ENCODE measurements at places on chromosomes 11 and 22.

DNA sequence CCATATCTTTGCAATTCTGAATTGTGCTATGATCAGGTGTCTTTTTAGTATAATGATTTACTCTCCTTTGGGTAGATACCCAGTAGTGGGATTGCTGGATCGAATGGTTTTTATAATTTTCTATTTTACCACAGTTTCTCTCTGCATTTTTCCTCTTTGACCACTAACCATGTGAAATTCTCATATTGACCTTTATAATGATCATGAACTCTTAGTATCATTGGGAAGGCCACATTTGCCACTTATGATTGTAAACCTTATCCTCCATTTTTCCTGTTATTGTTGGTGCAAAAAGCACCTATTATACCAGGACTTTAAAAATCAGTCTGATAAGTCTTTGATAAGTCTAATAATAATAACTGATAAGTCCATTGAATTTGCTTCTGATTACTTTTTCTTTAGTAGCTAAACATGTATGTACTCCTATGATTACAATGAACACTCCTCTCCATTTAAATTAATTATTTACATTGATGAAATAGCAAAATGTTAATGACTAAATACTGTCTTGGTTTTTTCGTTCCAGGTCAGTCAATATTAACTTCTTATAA lies 9.6 kb downstream of the NEAT1 start:
- DNase-seq: peak; percentile 4

DNA sequence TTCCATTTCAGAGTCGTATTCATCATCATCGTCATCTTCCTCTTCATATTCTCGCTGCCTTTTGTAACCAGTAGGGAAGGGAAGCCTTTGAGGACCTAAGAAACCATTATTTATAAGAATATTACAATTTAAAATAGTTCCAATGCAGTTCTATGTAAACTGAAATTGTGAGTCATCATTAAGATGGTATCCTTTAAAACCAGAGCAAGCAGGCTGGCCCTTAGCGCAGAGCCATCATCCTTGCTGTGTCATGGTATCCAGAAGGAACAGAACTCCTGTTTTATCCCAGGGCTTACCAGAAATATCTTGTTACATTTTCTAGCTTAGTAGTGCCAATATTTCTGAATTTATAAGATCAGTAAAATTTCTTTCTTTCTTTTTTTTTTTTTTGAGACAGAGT lies 12.8 kb downstream of the MISFA start:
- DNase-seq: no peak

- no peak for DNase-seq
Observed at GRCh38 chr11:1541474-1542204, 30.4 kb downstream of the DUSP8 start.

- no peak for DNase-seq
Observed at GRCh38 chr11:102705626-102706025, at the start of gene MMP27. Gene MMP27 (minus strand): TSS chr11:102705769. CDS start chr11:102705714, 55 bp downstream.

- no peak for DNase-seq
Observed at GRCh38 chr11:113504071-113504470, 28.9 kb upstream of the DRD2 start.

DNA sequence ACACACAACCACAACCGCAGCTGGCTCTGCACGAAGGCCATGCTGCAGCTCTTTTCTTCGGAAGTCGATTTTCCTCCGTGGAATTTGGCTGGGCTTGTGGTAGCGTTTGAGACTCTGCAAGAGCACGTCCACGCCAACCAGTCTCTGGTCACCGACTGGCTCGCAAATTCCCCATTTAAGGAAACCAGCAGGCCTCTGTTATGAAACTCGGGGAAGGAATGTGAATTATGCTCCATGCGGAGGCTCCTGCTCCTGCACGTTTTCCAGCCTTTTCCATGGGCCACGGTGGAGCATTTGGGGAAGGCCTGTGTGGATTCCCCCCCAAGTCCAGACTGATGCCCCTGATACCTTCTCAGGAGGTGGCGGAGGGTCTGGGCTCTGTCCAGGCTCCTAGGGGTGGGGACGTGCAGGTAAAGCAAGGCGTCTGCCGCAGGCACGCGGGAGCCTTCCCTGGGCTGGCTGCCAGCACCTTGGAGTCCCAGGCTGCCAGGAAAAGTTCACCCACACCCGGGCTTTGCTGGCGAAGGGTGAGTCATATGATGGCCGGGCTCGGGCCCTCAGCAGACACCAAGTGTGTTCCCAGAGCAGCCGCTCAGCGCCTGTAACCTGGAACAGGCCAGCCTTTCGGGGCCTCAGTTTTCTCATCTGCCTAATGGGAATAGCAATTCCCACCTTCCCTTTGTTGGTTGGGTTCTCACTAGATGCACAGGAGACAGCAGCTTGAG lies 41.9 kb downstream of the LRP5 start:
- peak; percentile 88 for DNase-seq

DNA sequence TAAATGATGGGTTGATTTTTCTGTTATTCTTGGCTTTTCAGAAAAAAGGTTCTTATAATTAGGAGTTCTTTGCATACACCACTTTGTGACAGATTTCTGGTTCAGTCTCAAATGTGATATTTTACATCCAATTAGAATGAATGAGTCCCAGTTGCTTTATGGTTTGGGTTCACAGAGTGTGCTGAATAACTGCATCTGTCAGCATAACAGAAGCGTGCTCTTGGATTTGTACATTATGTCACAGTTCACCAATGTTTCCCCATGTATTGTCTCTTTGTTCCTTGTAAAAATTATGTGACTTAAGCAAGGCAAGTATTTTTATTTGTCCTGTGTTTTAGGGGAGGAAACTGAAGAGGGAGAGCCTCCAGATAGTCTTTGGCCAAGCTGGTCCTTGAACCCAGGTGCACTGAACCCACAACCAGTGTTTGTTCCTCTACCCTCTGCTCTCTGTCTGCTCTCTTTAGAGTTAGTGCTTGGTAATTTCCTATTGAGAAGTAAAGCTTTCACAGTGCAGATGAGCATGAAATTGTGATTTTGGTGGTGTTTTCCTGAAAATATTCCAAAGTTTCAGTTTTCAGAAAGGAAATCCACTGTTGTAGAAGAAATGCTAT lies 107.5 kb downstream of the TBC1D22A start:
- DNase-seq: no peak

- DNase-seq: no peak
Observed at GRCh38 chr11:45684440-45684839, 19.0 kb upstream of the CHST1 start.

DNA sequence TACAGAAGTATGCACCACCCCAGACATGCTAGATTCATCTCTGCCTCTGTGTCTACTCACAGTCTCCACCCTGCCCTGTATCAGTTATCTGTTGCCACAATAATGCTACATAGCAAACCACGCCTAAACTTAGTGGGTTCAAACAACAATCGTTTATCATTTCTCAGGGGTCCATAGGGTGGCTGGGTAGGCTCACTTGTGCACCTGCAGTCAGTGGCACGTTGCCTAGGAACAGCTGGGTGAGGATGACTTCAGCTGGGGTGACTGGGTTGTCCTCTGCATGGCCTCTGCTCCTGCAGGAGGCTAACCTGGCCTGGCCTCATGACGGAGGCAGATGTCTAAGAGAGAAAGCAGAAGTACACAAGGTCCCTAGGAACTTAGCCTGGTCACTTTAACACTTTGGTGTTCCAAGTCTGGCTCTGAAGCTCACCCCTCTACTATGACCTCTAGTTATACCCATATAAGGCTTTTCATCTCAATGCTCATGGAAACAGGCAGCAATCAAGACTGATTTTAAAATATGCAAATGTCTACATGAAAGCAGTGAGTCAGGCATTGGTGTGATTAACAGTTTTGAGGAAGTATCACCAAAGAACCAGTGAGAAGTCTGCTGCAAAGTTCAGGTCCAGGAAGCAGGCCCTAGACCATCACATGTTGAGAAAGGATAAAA lies 10.7 kb downstream of the OLFML1 start:
- no peak for DNase-seq

DNA sequence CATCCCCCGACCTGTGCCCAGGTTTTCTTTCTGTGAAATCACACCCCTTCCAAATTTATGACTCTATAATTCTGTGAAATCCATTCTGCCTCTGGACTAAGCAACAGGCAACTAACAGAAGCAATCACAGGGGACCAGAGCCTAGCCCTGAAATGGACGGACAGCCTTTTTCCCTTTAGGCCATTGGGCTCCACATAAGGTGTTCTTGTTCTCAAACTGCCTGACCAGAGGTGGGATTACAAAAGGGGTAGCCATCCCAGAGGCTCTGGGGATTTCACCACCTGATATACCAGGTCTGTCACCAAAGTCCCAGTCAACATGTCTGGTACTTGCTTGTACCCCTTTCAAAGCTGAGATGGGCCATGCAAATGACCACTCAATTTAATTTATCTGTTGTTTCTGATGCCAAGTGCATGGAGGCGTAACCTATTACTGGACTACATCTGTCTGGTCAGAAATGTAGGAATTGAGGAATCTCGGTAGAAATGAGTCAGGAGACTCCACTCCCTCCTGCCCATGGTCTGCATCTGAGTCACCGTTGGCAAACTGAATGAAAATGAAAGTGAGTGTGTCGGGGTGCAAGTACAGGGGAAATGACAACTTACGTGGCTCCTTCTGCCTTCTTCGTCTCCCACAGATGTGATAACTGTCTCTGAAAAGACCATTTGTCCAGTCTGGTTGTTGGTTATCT lies 10.2 kb downstream of the DKK3 start:
- peak; percentile 97 for DNase-seq

DNA sequence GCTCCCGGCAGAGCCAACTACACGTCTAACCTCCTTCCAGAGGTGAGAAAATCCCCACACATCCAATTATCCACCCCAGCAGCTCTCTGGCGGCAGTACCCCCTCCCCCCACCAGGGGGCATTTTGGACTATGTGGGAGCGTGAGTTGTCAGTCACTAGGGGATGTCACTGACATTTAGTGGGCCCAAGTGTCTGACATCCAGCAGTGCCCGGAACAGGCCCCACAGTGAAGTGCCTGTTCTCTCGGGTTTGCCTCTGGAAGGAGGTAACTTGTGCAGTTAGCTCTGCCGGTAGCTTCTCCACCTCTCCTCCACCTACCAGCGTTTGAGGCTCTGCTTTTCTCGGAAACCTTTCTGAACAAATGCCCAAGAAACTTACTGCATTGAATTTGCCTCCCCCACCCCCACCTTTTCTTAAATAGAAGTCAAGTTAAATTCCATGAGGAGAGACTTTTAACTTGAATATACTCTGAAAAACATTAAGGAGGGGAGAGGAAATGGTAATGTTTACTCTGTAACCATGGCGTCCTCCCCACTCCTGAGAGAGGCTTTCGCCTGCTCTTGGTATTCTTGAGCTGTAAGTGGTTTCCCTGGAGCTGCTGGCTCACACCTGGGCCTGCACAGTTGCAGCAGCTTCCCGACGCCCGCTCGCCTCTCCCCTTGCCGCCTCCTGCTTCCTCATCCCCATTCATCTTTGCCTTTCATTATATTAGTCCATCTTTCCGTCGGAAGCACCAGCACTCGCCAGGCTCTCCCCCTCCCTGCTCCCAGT lies 112.8 kb downstream of the WNT7B start:
- DNase-seq: peak; percentile 65

DNA sequence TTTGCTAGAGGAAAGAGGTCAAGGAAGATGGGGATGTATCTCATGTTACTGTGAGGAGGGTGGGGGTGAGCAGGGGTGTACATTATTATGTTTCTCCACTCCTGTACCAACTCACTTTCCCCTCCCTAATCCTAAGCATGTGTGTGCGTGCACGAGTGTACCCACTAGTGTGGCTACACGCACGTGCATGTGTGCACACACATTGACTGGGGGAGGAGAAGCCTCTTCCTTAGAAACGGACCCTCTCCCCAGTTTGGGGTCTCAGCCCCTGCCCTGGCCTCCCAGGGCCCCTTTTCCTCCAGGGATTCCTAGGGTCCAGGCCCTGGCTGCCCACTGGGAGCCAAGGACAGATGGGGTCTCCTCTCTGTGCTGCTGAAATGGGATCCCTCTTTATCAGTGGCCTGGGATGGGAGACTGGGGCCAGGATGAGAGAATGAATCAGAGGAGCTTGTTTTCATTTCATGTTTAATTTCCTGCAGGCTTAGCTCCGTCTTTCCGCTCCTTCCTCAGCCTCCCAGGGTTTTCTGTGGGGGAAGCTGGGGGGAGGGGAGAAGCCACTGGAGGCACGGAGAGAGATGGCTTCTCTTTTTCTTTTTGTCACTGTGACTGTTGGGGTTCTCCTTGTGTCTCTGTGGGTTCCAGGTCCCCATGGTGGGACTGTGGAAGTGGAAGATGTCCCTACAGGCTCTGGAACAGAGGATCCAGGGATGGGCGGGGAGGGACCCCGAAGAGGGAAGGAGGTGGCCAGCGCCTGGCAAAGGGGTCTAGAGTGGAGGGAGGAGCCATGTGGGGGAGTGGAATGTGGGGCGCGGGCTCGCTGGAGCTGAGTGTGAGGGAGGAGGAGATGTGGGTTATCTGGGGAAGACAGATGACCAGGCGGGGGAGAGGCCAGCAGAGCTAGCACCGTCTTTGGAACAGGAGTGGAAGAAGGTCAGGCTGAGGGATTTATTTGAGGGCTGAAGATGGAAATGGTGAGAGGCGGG lies 40.3 kb downstream of the ALX4 start:
- peak; percentile 26 for DNase-seq

DNA sequence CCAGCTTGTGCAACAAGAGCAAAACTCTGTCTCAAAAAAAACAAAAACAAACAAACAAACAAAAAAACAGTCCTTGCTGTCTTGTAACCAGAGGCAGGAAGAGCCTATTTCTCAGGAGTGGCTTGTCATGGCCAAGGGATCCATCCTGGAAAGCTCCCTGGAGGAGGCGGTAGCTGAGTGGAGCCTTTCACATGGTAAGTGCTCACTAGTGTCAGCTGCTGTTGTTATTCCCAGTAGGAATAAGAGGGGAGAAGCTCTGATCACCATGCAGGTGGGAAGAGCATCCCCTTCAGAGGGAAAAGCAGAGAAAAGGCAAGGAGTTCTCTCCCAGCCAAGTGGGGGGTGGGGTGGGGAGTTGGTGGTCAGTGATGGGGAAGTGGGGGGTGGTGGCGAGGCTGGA lies 54.6 kb upstream of the WNT7B start:
- no peak for DNase-seq

DNA sequence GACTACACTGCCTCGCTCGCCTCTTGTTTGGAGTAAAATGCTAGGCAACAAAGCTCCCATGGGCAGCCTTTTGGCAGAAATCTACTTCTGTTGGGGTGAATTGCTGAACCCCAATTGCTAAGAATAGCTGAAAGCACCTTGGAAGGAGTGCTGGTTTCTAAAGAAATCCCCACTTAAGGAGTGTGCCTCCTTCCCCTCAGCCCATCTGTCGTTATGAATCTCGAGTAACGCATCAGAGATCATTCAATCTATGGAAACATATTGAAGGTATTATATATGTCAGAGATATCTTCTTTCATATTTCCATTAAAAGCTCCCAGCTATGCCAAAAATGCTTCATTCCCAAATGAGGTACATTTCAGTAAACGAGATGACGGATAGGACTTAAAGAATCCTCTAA lies 229.6 kb upstream of the BLID start:
- no peak for DNase-seq

GRCh38 chr11:72844356-72844755 lies 30.1 kb downstream of the ATG16L2 start:
- no peak for DNase-seq

- DNase-seq: no peak
Observed at GRCh38 chr11:75734491-75735180, 17.0 kb downstream of the MOGAT2 start.

GRCh38 chr11:120906766-120907165 lies 117.1 kb upstream of the TBCEL start:
- DNase-seq: no peak

Measured in ELR (cell line).